ENCODE measurements at places on chromosomes 3 and 15.

- no peak for DNase-seq
Measured at GRCh38 chr3:148074946-148075345, 622.8 kb upstream of the AGTR1 start.

- no peak for DNase-seq
Measured at GRCh38 chr15:63759752-63760151, 74.0 kb downstream of the HERC1 start.

DNA sequence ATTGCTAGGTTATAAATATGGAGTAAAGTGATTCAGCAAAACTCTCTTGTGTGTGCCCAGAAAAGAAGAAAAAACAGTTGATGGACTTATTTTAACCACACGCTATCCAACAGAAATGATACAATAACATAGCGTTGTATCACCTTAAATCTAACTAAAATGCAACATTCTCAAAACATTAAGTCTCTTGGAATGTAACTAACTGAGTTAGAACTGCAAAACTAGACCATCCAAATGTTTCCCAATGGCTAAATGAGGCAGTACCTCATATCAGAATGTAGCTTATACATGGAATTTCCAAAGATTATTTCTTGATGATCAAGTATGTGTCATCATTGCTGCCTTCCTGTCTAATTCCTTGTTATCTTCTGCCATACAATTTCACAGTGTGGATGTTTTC, 187.9 kb downstream of the CNTN3 start:
- DNase-seq = no peak

DNA sequence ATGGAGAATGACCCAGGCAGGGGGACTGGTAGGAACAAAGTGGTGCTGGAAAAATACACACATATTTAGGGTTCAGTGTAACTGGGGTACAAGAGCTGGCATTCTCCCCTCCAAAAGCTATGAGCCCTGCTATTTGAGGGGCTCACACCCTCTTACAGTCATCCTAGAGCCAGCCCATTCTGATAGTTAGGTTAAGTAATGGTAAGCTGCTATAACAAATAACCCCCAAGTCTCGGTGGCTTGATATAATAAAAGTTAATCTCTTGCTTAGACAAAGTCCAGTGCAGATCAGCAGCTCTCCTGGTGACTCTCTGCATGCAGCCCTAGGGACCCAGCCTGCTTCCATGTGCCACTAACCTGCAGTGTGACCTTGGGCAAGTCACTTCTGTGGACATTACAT, 234.9 kb upstream of the HES1 start:
- no peak for DNase-seq

- DNase-seq = no peak
Measured at GRCh38 chr3:141414800-141415462, 46.6 kb downstream of the ZBTB38 start.

GRCh38 chr3:97720417-97720816, 44.1 kb upstream of the ARL6 start:
- DNase-seq = no peak
